ENCODE measurements at places on chromosomes 1 and 21.

DNA sequence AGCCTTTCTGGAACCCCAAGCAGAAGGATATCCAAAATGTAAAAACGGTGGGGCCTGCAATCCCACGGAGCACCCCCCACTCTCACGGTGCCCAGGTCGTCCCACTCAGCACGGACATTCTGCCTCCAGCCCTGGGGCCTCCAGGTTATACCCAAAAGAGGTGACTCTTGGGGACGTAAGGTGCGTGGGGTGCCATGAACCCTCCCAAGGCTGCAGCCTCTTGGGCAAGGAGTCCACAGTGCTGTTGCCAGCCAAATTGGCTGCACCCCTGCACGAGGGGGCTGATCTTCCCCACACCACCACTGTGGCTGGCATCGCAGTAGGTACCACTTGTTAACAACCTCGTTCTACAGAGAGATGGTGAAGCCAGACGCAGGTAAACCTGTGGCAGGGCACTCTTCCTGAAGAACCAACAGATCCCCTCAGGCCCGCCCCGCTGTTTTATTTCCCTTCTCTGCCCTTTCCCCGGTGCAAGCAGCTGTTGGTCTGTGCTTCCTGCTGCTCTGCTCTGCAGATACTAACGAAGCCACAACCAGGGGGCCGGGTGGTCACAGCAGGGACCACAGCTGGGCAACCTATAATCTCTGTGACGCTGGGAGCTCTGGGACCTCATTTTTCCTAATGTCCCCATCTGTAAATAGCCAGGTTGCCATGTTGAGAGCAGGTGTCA is 8.7 kb downstream of the TFF3 start:
- DNase-seq = no peak

DNA sequence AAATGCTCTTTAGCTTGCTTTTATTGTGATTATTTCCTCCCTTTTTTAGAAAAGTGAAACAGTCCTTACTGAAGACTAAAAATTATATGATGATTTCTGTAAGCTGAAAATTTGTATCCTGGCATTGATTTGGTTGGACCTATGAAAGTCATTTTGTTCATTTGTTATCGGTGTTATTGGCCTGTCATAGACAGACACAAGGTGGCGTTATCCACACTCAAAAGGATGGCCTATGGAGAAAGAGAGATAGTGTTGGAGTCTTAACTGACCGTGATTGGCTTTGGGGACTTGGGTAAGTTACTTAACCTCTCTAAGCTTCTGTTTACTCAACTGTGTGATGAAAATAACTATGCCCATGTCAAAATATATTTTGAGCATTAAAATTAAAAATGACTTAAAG is 203.6 kb upstream of the CHODL start:
- peak; percentile 14 for DNase-seq

GRCh38 chr1:1599030-1599934 is 653 bp downstream of the FNDC10 start:
- DNase-seq = no peak

DNA sequence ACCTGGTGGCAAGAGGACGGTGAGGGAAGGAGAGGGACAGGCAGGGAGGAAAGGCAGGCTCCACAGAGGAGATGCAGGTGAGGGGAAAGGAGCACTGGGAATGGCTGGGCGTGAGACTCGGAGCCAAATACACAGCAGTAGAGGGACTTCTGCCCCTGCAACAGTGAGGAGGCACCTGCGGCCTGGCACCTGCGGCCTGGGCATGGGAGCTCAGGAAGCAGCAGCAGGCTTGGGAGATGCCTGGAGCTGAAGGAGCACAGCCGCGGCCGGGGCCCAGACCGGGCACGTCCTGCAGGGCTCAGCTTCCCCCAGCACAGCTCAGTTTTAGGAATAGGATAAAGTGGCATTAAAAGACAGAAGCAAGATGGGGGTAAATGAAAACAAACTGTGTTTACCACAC is 20.9 kb upstream of the TSPEAR start:
- no peak for DNase-seq

- DNase-seq = no peak
These were observed 10.1 kb upstream of the C1orf159 start for GRCh38 chr1:1125945-1126344.

- DNase-seq = peak; percentile 86
These were observed 39.8 kb downstream of the HTR6 start for GRCh38 chr1:19704247-19705113.

DNA sequence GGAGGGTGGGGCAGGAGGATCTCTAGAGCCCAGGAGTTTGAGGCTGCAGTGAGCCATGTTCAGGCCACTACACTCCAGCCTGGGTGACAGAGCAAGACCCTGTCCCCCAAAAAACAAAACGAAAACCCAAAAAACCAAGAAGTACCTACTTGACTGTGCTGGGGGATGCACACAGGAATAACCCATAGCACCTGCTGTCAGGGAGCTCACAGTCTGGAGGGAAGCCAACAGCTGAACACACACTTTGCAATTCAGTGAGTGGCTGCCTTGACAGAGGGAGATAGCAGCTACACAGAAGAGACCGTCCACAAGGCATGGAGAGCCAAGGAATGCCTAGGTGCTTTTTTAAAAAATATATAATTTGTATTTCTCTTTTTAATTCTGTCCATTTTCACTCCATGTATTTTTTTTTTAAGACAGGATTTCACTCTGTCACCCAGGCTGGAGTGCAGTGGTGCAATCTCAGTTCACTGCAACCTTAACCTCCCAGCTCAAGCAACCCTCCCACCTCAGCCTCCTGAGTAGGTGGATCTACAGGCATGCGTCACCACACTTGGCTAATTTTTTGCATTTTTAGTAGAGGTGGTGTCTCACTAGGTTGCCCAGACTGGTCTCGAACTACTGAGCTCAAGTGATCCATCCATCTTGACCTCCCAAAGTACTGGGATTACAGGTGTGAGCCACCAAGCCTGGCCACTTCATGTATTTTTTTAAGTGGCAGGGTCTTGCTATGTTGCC is 68.7 kb downstream of the NID1 start:
- DNase-seq = no peak

- no peak for DNase-seq
These were observed at the start of gene SH2D2A for GRCh38 chr1:156816561-156817328. Gene SH2D2A, minus strand, starts transcription at chr1:156816848. Its CDS starts 140 bp downstream, at chr1:156816708.

DNA sequence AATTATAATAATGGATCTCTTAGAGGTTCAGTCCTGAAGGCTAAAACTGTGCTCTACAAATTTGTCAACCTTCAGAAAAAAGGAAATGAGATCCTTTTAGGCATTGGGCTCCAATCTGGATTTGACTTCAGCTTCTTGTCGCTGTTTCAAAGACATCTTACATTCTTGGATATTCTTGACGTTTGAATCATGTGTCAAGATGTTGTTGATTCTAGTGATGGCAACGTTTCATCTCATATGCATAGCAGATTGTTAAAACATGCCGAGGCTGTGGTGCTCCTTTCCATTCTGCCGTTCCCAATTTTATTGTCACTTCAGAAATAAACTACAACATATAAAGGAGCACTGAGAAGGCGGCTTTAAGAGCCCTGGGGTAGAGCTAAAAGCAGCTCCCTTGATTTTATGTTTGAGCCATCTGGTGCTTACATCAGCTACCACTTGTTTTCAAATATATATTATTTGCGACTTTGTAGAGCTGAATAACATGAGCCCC is 467.6 kb upstream of the ZRANB2 start:
- no peak for DNase-seq
